ENCODE measurements at places on chromosomes 13 and 19.

DNA sequence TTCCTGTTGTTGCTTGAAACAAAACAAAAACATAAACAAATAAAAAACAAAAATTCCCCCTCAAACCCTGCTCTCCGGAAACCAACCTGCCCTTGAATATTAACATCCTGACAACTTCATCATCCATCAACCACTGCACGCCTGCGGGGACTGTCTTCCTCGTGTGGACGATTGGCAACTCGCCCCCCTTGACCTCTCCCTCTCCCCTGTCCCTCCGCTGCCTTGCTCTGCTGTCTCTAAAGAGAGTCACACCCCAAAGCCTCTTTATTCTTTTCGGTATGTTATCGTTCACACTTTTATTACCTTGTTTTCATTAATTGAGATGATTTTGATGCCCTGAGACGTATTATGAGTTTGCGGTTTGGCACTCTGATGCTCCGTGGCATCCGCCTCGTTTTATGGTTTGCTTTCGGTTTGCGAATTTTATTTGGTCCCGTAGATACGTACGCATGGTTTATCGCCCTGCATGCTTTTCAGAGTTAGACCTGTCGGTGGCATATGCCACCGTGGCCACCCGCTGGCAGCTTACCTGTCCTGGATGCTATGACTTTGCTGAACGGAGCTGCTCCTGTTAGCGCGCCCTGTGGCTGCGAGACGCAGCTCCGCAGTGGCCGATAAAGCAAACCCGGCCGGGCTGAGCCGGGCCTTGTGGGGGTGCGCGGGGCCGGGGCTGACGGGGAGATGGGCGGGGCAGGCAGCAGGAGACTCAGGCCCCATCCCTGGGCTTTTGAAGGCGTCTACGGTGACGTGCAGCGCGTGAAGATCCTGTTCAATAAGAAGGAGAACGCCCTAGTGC, 10.6 kb downstream of the PTBP1 start:
- no peak for DNase-seq

DNA sequence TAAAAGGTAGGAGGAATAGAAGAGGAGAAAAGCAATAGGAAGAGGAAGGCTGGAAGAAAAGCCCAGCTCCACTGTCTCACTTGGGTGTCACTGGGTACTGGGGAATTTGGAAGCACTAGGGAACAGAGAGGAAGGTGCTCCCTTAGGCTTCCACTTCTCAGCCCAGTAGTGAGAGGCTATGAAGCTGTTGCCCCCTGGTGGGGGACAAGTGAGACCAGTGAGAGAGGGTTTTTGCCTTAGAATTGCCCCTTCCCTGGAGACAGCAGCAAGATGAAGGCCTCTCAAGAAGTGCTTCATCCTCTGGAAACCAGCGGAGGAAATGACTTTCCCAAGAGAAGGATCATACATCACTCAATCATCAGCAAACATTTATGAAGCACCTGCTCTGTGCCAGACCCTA, 4.7 kb upstream of the ZNF606 start:
- no peak for DNase-seq

GRCh38 chr13:24642219-24642618, 38.0 kb upstream of the ATP12A start:
- no peak for DNase-seq

- DNase-seq = no peak
These were observed 42.0 kb upstream of the GGACT start for GRCh38 chr13:100630555-100630954.

DNA sequence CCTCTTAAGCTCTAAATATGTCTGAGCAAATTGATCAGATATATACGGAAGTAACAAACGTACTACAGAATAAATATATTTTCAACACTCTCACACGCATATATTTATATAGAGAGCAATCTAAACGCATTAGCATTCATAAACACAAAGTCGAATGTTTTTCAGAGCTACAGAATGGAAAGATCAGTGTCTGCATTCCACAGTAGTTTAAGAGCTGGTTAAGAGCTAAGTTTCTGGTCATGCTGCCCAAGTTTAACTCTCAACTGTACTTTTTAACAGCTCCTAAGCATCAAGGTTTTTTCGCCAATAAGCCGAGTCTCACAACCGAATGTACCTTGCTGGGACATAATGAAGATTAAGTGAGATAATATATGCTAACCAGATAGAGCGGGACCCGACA, 36.7 kb upstream of the RAP2A start:
- DNase-seq = no peak

DNA sequence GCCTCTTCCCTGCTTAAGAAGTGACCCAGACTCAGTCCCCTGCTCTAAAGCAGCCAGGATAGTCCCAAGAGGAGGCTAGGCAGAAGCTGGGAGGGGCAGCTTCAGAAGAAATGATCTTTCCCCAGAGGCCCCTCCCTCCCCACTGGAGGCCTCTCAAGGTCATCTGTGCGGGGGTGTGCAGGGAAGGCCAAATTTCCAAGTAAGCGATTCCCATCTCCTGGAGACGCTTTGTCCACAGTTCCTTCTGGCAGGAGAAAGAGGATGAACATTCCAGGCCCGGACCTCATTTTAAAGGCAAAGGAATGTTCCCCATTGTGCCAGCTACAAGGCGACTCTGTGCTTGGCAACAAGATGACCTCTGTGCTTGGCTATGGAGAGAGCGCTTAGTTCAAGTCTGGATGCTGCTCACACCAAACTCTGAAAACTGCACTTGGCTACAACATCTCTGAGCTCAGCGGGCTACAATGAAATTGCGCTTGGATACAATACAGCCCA, 23.5 kb downstream of the COL5A3 start:
- no peak for DNase-seq

DNA sequence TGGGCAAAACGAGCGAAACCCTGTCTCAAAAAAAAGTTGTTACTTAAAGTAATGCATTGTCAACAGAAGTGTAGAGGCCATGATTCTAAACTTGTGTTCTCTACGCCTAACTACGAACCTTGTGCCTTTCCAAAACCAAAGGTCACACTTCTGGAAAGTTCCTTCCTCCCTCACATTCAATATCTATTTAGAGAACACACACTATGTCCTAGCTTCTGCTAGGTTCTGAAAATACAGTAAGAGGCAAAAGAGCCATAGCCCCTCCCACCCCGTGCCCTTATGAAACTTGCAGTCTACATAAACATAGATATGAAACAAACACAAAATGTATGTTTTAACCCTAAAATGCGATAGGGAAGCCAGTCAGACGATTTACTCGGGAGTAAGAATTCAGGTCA, 36.4 kb downstream of the RNF6 start:
- no peak for DNase-seq

DNA sequence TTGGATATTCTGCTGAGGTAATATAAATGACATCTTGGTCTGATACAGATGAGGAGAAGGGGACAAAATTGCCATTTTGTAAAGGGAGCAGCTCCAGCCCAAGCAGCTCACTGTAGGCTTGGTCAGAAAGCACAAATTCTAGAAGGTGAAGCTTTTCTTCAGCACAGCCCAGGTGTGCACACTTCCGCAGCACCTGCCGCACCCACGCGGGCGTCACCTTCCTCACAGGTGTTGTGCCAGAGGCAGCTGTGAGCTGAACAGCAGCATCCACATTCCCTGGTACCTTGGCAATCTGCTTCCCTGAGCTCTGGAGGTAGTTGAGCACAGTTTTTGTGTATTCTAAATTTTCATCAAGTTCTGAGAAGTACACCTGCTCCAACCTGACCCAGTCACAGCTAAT, 79.0 kb downstream of the SACS start:
- no peak for DNase-seq

GRCh38 chr19:55275851-55276719, 3.8 kb downstream of the HSPBP1 start:
- DNase-seq = no peak

GRCh38 chr13:34465423-34465922, 476.6 kb upstream of the NBEA start:
- no peak for DNase-seq

GRCh38 chr13:31896427-31896826, 135.1 kb upstream of the FRY start:
- no peak for DNase-seq

Data from activated T-cell treated with anti-CD3 and anti-CD28 coated beads for 1 hour (primary cell).